ENCODE measurements at places on chromosomes 7 and 10.

- DNase-seq, result no peak
Observed at GRCh38 chr10:12405342-12406320, 56.3 kb downstream of the CAMK1D start.

DNA sequence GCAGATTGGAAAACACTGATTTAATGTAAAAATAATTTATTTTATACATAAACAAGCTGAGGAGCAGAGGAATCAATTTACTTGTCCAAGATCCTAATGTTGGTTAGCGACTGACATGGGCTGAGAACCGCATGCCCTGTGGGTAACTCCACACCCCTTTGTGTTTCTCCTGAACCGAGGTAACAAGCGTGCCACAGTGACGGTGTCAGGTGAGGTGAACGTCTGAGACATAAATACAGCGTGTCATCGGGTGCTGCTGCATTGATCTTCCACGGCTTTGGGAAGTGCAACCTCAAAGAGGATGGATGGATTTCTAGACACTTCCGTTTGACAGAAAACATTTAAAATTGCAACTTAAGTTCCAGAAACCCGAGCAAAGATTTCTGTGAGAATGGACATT, 386.8 kb upstream of the ADARB2 start:
- DNase-seq, result no peak

DNA sequence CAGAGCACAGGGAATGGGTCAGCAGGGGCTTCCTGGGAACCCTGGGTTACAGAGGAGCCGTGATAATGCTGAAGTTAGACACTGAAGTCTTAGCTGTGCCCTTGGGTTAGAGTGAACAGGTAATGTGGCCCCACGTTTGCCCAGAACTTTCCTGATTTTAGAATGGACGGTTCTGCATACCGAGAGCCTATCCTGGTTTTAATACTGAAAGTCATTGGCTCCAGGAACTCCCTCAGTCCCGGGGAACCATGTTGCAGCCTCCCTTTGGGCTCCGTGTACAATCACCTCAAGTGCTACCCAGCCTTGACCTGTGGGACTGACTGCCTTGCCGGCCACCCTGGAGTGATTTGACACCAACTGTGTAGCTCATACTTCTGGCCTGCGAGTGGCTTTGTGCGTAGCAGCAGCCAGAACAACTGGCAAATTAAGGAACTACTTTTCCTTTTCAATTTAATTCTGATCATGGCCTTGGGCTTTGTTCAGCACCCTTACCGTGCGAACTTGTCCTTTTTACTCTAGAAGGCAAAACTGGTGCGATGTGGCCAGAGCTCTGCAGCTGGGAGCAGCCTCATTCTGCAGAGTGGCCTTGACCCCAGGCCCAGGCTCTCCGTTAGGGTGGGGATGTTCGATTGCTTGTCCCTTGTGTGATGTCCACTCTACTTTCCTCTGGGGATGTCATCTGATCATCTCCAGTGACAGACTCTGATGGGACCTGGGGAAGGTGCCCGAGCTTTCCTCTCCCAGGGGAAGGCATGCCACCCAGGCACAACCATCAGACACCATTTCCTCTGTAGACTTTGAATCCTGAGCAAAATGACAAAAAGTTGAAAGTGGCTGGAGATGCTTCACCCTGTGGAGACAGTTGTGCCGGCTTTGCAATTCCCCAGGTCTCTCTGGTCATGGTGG, 265.9 kb downstream of the GLRX3 start:
- DNase-seq, result no peak

DNA sequence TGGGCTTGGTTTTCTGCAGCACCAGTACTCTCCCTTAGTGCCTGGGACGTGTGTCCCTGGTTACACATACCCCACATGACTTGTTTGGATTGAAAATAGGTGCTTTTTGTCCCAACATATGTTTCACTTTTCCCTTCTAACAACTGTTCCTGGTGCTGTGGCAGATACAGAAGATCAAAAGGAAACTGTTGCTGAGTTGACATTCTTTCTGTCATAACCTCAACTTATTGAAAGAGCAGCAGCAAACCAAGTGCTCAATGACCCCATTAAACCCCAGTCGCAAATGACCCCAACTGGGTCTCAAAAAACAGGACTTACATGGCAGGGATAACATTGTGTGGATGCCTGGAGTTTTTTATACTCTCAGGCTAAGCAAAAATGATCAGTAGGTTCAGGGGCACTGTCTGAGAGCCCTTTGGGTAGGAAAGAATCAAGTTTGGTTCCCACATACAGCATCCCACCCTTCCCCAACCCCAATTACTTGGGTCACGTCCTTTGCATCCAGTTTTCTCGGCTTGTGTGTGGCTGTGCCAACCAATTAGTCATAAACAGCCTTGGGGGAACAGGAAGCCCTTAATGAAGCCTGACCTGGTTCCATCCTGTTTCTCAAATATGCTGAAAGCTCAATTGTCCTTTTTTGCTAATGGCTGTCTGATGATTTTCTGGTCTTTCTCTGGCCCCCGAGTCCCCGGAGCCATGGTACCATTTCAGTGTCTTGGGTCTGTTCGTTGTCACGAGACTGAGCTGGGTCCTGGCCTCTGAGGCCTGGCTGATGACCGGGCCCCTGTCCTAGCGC, 4.9 kb downstream of the HKDC1 start:
- DNase-seq, result no peak

DNA sequence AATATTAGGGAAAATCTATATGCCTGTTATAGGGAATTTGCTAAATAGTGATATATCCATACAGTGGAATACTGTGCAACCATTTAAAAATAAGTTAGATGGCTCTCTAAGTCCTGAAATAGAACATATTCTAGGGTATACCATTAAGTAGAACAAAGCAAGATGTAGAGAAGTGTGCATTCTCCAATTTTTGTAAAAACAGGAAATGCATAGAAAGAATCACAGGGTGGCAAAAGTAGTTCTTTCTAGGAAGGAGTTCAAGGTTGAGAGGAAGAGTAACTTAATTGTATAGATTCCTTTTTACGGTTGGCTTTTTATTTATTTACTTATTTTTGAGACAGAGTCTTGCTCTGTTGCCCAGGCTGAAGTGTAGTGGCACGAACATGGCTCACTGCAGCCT, 43.7 kb downstream of the ADD3 start:
- no peak for DNase-seq

DNA sequence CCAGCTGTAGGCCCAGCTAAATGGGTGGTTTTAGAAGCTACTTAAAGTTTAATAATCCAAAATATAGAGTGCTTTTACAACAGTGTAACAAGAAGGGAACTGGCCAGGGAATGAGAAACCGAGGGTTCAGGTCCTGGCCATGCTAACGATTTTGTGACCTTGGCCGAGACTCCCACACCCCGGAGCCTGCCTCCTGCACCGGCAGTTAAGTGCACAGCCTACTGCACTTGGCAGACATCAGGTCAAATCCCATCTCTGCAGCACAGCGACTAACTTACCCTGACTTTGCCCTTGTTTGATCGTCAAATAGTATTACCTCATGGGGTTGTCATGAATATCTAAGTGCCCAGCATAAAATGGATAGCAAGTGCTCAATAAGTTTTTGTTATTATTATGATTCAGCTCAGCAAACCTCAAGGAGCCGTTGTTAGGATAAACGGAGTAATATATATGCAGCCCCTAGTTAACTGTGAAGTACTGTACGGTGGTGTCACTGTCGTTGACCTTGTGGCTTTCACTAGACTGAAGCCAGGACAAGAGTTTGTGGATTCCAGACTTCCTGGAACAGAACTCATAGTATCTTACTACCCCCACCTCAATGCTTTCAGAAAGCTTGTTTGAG, 35.5 kb downstream of the LYZL1 start:
- no peak for DNase-seq

DNA sequence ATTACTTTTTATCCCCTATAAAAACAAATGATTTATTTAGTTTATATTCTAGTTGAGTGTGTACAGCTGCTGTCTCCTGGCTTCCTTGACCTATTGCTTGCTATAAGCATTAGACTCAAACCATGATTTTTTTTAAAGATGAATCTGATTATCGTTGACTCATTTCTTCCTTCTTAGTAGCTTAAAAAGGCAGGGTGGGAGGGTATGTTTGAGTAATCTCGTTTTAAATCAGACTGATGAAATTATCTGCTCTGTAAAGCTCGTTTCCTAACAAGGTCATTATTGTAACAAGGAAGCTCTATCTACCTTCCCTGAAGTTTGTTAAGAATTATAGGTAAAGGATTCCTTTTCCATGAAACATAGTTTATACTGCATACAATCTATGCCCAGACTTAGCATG, 276.3 kb upstream of the KCND2 start:
- no peak for DNase-seq

GRCh38 chr7:125563557-125563956, 633.9 kb upstream of the POT1 start:
- DNase-seq, result no peak

DNA sequence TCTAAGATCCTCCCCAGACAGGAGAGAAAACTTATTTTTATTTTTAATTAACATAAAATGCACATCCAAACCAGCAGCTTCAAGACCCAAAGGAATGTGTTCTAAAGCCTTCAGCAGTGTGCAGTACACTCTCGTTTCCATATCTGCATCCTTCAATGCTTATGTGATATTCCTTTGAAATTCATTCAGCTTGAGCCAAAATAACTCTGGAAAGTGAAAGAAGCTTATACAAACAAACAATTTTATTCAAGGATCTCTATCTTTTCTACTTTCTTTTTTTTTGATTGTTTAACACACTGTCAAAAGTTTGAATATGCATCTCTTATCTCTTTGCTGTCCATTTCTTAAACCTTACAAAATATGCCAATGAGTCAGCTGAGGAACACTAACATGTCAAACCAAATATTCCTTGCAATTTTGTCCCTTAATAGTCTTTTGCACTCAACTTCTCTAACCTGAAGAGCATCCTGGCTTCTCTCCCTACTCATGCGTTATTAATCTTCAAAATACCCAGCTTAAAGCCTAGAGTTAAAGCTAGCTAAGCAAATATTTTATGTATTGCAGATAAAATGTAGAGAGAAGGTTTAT, 124.3 kb downstream of the THSD7A start:
- no peak for DNase-seq

DNA sequence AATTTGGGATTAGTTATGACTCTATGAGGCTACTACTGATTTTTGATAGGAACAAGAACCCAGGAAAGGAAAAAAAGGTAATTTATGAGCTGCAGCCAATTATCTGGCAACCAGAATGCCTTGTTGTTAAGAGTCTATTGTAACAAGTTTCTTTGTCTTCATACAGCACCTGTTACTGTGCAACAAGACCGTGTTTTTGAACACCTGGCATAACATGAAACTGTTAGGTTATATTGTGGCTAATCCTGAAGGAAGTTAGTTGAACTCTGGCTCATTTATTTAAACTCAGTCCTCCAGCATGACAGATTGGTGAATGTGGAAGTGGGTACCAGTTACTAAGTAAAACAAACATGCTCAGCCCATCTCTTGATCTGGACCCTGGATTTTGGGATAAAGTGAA, 33.0 kb downstream of the RALA start:
- DNase-seq, result no peak

- no peak for DNase-seq
Observed at GRCh38 chr7:33101906-33102305, 7.3 kb downstream of the RP9 start.

DNA sequence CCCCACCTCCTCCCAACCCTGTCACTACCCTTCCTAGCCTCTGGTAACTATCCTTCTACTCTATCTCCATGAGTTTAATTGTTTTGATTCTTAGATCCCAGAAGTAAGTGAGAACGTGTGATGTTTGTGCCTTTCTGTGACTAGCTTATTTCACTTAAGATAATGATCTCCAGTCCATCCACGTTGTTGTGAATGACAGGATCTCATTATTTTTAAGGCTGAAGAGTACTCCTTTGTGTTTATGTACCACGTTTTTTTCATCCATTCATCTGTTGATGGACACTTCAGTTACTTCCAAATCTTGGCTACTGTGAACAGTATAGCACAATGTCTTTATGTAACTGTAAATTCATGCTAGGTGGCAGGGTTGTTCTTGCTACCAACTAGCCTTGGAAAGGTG, 461.6 kb downstream of the PLXDC2 start:
- DNase-seq, result no peak

GRCh38 chr10:4512671-4513240, 313.3 kb upstream of the AKR1E2 start:
- peak; percentile 82 for DNase-seq

GRCh38 chr10:36888925-36889573, 236.3 kb upstream of the ANKRD30A start:
- no peak for DNase-seq

- DNase-seq, result no peak
Observed at GRCh38 chr7:29642494-29643155, 79.0 kb downstream of the PRR15 start.

DNA sequence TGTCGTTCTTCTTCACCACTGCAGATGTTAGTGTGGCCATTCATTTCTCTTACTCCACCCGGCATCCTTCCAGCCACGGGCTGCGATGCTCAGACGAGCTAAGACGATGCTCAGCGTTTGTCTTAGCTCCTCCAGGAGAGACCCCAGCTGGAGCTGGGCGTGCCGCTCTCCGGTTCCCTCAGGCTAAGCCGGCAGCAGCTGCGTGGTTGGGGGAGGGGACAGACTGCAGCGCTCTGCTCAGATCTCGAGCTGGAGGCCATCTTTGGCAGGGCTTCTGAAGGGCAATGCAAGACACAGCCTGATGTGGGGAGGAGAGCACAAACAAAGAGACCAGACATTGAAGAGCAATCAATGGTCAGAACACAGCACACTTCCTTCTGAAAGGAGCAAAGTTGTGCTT, 4.8 kb downstream of the INA start:
- no peak for DNase-seq

- no peak for DNase-seq
Observed at GRCh38 chr7:98629001-98629431, 11.9 kb downstream of the NPTX2 start.

GRCh38 chr7:69105092-69105491, 493.2 kb upstream of the AUTS2 start:
- no peak for DNase-seq

GRCh38 chr7:100598425-100598824, 3.7 kb upstream of the PCOLCE start:
- no peak for DNase-seq

DNA sequence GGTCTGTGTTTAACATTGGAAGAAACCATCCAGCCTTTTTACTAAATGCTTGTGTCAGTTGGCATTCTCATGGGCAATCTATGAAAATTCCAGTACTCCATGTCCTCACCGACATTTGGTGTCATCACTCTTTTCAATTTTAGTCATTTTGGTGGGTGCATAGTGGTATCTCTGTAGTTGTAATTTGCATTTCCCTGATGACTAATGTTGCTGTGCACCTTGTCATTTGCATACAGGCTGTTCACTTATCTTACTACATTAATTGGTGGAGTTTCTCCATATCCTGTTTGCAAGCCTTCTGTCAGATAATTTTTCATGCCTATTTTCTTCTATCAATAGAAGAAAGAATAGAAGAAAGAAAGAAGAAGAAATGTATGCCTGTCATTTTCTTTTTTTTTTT, 73.7 kb downstream of the PLPP4 start:
- DNase-seq, result no peak

DNA sequence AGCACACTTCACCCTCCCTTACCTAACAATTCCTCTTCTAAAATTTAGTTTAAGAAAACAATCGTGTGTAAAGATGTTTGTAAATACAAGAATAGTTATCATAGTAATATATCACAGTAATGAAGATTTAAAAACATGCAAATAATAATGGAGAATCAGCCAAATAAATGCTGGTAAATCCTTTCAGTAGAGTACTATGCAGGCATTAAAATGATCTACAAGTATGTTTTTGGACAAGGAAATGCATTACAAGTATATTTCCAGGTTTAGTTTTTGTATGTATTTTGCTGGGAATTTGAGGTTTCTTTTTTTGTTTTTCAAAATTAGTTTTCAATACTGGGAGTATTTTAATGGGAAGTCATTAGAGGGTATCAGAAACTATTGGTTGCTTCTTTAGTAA, 22.7 kb downstream of the TPST1 start:
- no peak for DNase-seq

GRCh38 chr10:63300801-63301200, 165.0 kb downstream of the JMJD1C start:
- DNase-seq, result no peak

GRCh38 chr7:36390199-36391090, 783 bp downstream of the ANLN start:
- peak; percentile 47 for DNase-seq
